ENCODE measurements at places on chromosomes 11 and 22. TPM values are rescaled to one million over a fixed set of nuclear protein-coding genes. Genes with fewer than 3 reads are reported as not detected.

The RASSF10 gene
- total RNA-seq, result 32.9 TPM

The SCGB1C1 gene
- not detected for total RNA-seq

The RBFOX2 gene
- total RNA-seq, result 170 TPM

The LRRC74B gene
- not detected for total RNA-seq

The ABCC8 gene
- 4.5 TPM for total RNA-seq

The KCNK4 gene
- not detected for total RNA-seq

The SLN gene
- 441 TPM for total RNA-seq

The MRGPRX3 gene
- total RNA-seq, result not detected

The MRGPRE gene
- not detected for total RNA-seq

The TRIM49D2 gene
- total RNA-seq, result not detected

The ANO3 gene
- total RNA-seq, result 2.0 TPM

The OR8K3 gene
- not detected for total RNA-seq

The MUC2 gene
- under 0.01 TPM for total RNA-seq

The MGAT3 gene
- 13.0 TPM for total RNA-seq

The DEFB108B gene
- total RNA-seq, result not detected
